ENCODE measurements at places on chromosomes 6 and 20. TPM values are rescaled to one million over a fixed set of nuclear protein-coding genes. Genes with fewer than 3 reads are reported as not detected.

The SLC52A3 gene
- not detected for total RNA-seq

The DLK2 gene
- 0.28 TPM for total RNA-seq

The SSTR4 gene
- not detected for total RNA-seq

The KIF25 gene
- total RNA-seq: 2.0 TPM

The ANKRD66 gene
- total RNA-seq: not detected
